ENCODE measurements at places on chromosomes 6 and 20. TPM values are rescaled to one million over a fixed set of nuclear protein-coding genes. Genes with fewer than 3 reads are reported as not detected.

The NEU1 gene
- total RNA-seq = 24.6 TPM

The MOG gene
- not detected for total RNA-seq

The CGA gene
- total RNA-seq = not detected

The RBM24 gene
- 2.5 TPM for total RNA-seq

The HLA-DPB1 gene
- 98.9 TPM for total RNA-seq

GRCh38 chr6:7896465-7896987 is 14.1 kb downstream of the TXNDC5 start:
- no peaks in the 10 kb centered on the region for H3K4me1 ChIP-seq
- H3K27ac ChIP-seq = no peak overlapping the region
- DNase-seq = no peak
- H3K27me3 ChIP-seq = no peaks in the 10 kb centered on the region
- H3K36me3 ChIP-seq = peaks cover 14% of the 10 kb centered on the region
- H3K4me3 ChIP-seq = no peak overlapping the region

DNA sequence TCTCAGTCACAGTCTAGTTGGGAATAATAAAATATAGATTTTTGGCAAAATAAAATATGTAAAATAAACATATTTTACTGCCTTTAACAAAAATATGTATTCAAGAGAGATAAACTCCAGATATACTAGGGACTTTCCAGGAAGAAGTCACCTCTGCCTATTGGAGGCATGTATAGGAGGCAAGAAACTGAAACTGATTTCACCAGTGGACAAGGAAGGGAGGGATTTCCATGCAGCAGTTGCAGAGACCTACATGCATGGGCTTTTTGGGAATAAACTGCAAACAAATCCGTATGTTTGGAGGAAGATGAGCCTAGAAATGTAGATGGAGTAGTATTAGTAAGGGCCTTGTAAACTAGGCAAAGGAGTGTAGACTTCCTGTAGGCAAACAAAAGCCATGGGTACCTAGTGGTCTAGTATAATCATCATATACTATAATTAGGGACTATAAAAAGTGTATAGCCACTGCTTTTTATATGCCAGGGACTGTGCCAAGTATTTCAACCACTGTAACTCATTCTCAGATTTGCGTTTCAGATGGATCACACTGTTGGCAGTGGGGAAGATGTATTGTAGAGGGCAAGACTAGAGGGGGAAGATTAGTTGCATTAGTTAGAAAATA is 38.9 kb downstream of the CD109 start:
- H3K4me1 ChIP-seq = no peaks in the 10 kb centered on the region
- H3K27me3 ChIP-seq = no peaks in the 10 kb centered on the region
- no peak for DNase-seq
- H3K27ac ChIP-seq = no peak overlapping the region
- no peaks in the 10 kb centered on the region for H3K36me3 ChIP-seq
- no peak overlapping the region for H3K4me3 ChIP-seq

GRCh38 chr20:36117638-36118037 is 36.9 kb upstream of the EPB41L1 start:
- DNase-seq = peak; percentile 68
- H3K4me3 ChIP-seq = no peak overlapping the region
- H3K36me3 ChIP-seq = no peaks in the 10 kb centered on the region
- H3K4me1 ChIP-seq = no peaks in the 10 kb centered on the region
- H3K27ac ChIP-seq = no peak overlapping the region

GRCh38 chr6:10269814-10270472 is 144.9 kb downstream of the TFAP2A start:
- H3K27me3 ChIP-seq = no peaks in the 10 kb centered on the region
- no peak for DNase-seq
- H3K27ac ChIP-seq = no peak overlapping the region
- H3K4me1 ChIP-seq = no peaks in the 10 kb centered on the region
- no peaks in the 10 kb centered on the region for H3K36me3 ChIP-seq
- no peak overlapping the region for H3K4me3 ChIP-seq

- no peak for DNase-seq
- H3K36me3 ChIP-seq = no peaks in the 10 kb centered on the region
- no peaks in the 10 kb centered on the region for H3K27me3 ChIP-seq
- peaks cover 1% of the 10 kb centered on the region for H3K4me1 ChIP-seq
- H3K4me3 ChIP-seq = peak overlapping the region; percentile 1
- H3K27ac ChIP-seq = peak overlapping the region; percentile 93
These were observed 32.1 kb upstream of the ID4 start for GRCh38 chr6:19805129-19805481.

- H3K27me3 ChIP-seq = no peaks in the 10 kb centered on the region
- H3K36me3 ChIP-seq = no peaks in the 10 kb centered on the region
- H3K4me1 ChIP-seq = peaks cover 3% of the 10 kb centered on the region
- no peak for DNase-seq
- no peak overlapping the region for H3K27ac ChIP-seq
These were observed 268.2 kb downstream of the PHACTR1 start for GRCh38 chr6:12984776-12985175.

DNA sequence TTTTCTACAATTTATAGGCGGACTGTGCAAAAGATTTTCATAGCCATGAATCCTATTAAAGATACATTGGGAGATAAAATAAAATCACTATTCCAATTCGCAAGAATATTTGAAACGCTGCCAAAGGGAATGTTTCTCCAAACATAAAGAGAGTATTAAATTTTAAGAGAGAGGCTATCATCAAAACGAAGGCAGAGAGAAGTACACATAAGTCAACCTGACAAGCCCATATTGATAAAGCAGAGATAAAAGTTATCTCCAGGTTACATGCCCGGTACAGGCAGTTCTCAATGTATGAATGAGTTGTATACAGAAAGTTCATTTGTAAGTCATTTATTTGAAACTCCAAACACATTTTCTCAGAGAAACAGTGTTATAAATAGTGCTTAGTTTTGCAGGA is 193.1 kb downstream of the ATXN1 start:
- no peaks in the 10 kb centered on the region for H3K36me3 ChIP-seq
- no peak for DNase-seq
- no peaks in the 10 kb centered on the region for H3K4me1 ChIP-seq

Measured in aorta (tissue), 5 donors.